ENCODE measurements at places on chromosomes 12 and 14.

- no peak for DNase-seq
Measured at GRCh38 chr12:71128191-71128788, 29.5 kb downstream of the TSPAN8 start.

DNA sequence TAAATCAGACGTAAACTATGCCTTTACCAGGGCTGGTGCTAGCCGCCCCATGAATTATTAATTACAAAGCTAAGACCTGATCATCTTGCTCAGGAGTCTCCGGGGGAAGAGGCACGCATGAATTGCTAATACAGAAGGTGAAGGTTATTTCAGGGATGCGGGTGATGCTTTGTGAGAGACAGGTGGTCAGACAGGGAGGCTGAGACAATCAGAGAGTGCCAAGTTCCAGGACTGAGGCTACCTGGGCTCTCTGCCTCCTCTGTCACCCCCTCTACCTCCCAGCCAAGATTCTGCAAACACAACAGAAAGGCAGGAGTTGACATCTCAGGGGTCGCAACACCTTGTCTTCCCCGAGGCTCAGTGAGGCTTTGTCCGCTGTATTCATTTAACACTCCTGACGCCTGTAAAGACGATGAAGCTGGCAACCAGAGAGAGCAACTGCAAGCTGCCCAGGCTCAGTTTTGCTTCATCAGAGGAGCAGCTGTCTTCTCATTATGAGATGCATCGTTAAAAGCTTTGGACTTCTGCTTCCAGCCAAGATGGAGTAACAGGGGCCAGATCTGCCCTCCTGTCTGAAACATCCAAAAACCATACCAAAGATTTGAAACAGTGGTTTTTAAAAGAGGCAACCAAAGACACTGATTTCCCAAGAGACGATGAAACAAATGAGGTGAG lies 46.6 kb downstream of the PRIMA1 start:
- DNase-seq: no peak

DNA sequence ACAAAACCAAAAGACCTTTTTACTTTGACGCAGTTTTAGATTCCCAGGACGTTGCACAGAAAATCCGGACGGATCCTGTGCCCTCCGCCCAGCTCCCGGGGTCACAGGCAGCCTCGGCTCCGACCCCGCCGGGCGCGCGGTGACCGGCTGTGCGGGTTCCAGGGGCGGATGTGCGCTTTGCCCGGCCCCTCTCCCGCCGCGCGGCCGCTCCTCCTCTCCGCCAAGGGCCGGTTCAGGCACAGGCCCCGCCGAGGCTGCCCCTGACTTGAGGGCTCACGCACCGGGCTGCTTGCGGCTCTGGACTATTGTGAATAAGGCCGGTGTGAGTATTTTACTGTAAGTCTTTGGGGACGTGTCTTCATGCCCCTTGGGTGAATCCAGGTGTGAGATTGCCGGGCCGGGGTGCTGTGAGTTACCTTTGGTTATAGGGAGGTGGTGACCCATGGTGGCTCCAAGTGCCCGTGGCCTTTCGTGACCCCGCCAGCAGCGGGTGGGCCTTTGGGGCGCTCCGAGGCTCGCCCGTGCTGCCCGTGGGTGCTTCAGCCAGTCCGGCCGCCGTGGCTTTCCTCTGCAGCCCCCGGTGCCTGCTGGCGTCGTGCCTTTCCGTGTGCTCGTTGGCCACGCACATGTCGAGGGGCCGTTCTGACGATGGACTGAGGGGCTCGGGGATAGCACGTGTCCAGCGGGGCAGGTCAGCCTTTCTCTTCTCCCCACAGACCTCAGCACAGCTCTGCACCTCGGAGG lies 45.9 kb downstream of the NOC4L start:
- no peak for DNase-seq

- no peak for DNase-seq
Measured at GRCh38 chr12:117863002-117863709, 105.6 kb downstream of the KSR2 start.

GRCh38 chr14:94021001-94021400 lies 5.1 kb upstream of the OTUB2 start:
- no peak for DNase-seq

- DNase-seq: no peak
Measured at GRCh38 chr12:117159674-117160073, 30.6 kb downstream of the FBXO21 start.

- no peak for DNase-seq
Measured at GRCh38 chr14:42045383-42045782, 438.7 kb downstream of the LRFN5 start.

GRCh38 chr14:104392001-104392395 lies 187.6 kb upstream of the C14orf180 start:
- DNase-seq: no peak

DNA sequence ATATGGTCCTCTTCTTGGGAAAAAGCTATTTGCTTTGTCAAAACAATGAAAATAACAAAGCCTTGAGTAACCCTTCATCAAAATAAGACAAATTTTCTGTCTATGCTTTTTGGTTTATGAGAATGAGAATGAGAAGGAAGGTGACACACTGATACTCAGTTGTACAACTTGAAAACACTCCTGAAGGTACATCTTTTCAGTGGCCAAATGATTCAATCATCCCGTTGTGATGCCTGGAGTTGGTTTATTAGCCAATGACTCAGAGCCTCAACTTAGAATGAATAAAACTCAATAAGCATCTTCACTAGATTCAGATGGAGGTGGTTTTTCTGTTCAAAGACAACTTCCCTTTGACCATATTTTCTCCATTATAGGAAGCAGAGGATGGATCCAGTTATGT lies 7.8 kb upstream of the CALM1 start:
- no peak for DNase-seq

- DNase-seq: no peak
Measured at GRCh38 chr14:33218026-33218425, 279.3 kb downstream of the NPAS3 start.

DNA sequence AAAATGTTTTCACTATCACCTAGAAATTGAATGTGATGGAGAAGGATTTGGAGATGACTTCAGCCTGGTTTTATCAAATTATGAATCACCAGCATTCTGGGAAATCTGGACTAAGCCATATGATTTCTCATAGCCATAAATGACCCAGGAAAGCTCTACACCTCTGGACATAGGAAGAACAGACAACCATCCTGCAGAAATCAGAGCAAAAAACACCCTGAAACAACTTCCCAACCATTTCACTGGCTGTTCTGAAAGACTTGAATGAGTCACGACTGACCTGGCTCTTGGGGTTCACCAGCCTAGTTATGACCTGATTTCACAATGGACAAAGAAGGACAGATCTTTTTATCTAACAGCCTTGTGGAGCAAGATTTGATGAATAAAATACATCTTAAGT lies 123.8 kb downstream of the KCNH5 start:
- DNase-seq: no peak

- DNase-seq: no peak
Measured at GRCh38 chr12:108442067-108442466, 73.0 kb upstream of the FICD start.

DNA sequence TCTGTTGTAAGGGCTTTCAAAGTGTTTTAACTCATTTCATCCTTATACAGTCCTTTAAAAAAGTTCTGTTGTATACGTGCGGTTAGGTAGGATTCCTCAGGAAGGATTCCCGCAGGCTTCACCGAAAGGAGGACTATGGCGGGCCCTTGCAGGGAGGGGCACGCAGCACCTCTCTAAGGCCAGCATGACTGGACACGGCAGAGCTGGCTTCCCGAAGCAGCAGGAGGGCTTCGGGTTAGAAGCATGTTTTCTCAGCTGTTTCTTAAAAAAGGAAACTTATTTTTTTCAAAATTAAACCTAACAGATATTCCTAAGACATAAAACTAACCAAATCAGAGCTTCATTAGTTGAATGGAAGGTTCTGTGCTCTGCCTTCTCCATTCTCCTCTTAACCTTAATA lies 21.3 kb downstream of the IQSEC3 start:
- DNase-seq: no peak

DNA sequence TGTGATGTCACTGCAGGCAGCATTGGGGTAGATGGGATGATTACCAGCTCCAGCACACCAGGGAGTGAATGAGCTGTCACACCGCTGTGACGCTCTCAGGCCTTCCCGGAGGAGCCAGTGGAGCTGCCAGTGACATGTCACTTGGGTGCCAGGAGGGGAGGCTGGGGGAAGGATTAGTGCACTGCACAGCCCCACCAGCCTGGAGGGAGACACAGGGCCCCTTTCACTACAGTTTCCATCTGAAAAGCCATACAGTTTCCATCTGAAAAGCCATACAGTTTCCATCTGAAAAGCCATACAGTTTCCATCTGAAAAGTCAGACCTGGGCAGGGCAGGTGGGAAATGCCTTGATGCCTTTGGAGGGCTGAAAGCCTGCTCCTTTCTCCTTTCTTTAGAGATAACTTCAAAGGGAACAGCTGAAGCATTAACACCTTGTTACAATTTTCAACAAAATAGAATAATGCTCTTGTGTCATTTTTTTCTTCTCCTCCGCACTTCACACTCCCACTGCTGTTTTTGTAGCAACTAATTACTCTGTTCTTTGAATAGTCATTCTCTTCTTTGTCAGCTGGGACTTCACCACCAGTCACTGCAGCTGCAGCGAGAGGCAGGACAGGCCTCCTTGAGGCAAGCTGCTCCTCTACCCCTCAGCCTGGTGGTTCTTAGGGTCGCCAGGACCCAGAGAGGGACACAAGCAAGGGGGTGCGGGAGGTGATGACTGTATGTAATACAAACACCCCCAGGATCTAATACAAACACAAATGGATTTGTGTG lies 256.9 kb upstream of the RGS6 start:
- no peak for DNase-seq

GRCh38 chr12:55823419-55823818 lies 5.6 kb downstream of the ORMDL2 start:
- DNase-seq: no peak

DNA sequence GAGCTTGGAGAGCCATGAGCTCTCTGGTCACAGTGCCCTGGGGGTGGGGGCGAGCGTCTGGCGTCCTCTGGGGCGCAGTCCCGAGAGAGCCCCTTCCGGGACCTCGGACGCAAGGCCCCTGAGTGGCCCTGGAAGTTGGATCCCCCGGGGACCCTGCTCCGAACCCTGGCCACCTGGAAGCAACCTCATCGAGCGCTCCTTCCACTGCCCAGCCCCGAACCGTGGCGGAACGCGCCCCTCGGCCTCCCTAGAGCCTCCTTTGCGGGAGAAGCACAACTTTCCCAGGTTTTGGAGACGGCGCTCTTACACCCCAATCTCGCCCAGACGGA lies 1.2 kb downstream of the NOS1 start:
- no peak for DNase-seq

- DNase-seq: no peak
Measured at GRCh38 chr12:10097521-10097920, 1.3 kb downstream of the CLEC1A start.

- no peak for DNase-seq
Measured at GRCh38 chr14:103521438-103521950, 1.1 kb downstream of the CKB start.

- no peak for DNase-seq
Measured at GRCh38 chr12:75981247-75982168, 50.1 kb downstream of the PHLDA1 start.

DNA sequence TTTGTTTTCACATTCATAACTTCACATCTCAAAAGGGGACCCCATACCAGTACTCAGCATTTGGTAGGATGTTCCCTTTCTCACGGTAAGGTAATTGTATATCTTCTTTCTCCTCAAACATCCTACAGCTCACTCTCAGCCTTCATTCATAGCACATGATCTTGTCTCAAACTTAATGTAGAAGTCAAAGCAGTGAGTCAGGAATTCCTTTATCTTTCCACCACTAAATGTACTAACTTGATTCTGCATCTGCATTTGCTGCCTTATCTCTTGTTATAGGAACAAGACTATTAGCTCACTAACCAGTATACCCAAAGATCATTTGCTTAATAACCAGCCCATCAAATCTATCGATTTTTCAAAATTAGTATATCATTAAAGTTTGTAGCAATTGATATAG lies 22.9 kb downstream of the CPSF2 start:
- DNase-seq: no peak

- no peak for DNase-seq
Measured at GRCh38 chr12:58148405-58148804, 207.0 kb downstream of the ATP23 start.

- DNase-seq: no peak
Measured at GRCh38 chr14:69395929-69396328, 2.2 kb downstream of the ERH start.

DNA sequence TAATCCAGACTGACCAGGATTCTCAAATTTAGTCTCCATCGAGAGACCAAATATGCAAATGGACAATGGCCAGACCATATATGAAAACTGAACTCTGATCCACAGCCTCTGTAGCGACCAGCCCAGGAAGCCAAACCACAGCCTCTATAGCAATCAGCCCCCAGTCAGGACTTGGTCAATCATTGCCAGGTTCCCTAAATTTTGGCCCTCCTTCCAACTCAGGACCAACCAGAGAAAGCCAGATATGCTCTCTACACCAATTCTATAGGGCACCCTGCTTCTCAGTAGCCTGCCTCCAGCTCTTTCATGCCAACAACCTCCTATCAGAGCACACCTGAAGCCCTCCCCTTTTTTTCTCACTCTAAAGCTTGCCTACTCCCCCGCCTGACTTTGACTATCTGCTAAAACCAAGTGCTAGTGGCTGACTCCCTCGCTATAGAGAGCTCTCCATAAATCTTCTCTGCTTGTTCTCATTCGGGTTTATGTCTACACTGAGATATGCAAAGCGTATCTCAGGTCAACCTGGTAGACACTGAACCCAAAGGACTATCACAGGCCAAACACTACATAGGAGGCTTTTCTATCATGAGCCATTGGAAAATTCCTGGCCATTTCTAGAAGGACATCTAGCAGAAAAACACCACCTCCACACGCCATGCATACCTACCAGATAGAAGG lies 110.5 kb upstream of the FUT8 start:
- no peak for DNase-seq

GRCh38 chr14:32560209-32560857 lies 231.2 kb downstream of the AKAP6 start:
- no peak for DNase-seq

DNA sequence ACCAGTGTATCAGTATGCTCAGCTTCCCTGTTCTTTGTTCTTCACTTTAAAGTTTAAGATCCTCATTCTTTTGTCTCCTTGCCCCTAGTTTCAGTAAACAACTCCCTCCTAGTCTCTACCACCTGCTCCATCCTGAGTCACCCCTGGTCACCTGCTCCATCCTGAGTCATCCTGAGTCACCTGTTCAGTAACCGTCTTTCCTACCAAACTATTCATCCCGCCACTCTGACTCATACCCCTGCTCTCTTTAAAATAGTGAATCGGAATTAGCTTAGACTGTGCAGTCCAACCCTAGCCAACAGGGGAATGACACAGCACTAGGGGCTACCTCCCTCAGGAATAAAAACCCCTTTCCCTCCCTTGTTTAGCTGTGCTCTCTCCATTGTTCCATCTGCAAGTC lies 888.1 kb upstream of the MDGA2 start:
- no peak for DNase-seq

DNA sequence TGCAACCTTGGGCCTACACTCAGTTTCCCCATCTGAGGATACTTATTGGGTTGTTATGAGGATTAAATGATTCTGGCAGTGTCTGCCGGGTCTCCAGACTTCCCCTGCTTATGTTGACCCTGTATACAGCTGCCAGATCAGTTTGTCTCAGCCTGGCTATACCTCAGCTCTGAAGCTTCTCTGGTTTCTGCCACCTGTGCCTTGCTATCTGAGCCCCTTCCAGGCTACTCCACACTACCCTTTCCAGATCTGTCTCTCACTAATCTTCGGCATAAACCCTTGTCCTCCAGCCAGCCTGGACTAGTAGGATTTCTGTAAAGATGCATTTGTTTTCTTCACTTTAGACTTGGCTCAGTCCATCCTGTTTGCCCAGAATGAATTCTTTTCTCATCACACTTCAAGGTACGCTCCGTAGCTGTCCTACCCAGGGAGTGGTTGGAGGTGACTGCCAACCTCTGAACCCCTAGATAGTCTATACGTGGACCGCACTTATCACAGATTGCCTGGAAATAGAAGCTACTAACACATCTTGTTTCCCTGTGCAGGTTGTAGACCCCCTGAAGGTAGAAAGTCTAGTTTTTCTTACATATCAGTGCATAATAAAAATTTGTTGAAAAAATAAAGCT lies 422.4 kb downstream of the RAD51B start:
- DNase-seq: no peak

Data from activated CD4-positive, CD25-positive, alpha-beta regulatory T cell (primary cell).